ENCODE measurements at places on chromosomes 13 and 19.

DNA sequence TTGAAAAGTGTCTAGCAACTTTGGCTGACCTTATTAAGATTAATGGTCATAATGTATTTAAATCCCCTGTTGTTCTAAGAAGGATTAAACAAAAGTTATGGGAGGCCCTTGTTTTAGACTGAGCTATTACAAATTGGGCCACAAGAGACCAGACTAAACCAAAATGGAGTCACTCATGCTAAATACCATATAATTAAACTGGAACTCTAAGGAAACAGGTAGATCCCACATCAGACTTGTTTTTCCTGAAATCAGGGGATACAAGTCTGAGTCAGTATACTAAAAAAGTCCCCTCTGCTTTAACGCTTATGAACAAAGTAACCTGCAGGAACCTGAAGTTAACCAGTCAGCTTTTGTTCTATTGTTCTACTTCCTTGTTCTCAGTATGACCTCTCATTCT is 305.9 kb upstream of the SGCG start:
- DNase-seq: no peak

DNA sequence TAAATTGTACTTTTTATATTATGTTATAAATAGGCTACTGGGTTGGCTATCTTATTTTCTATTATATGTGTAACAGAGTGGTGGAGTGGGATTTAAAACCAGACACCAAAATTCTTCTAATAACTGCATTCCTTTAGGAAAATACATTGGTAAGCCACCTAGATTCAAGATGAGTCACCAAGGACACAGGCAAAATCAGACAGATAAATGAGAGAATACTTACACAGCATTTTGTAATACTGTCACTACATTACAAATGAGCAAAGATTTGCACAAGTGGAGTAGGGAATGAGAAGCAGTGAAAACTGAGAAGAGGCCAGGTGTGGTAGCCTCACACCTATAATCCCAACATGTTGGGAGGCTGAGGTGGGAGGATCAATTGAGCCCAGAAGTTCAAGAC is 6.2 kb upstream of the SPART start:
- no peak for DNase-seq

- DNase-seq: no peak
These were observed 7.3 kb upstream of the CCNE1 start for GRCh38 chr19:29804493-29804892.

DNA sequence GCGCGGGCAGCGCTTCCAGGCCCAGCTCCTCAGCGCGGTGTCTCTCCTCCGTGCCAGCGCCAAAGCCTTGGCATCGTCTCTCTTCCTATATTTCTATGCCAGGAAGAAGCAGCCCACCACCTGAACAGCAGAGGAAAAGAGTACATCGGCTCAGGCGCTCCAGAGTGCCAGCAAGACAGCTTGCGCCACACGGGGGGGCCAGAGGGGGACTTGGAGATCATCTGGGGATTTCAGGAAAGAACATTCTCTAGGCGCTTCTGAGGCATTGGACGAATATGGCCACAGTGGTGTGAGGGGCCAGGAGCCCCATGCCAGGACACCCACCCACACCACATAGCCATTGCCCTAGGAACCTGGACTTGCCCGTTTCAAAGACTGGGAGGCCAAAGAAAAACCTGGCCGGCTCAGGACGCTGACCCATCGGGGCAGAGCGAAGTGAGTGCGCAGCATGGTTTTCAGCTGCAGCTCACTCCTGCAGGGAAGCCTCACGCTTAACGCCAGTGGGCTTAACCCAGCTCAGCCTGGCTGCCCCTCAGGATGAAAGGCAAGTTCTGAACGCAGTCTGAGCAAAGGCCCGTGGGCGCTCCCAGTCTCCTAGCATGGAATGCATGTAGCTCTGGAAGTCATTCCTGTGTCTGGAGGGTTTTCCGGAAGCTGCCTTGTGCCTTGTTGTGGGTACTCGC is 62.1 kb downstream of the GGACT start:
- no peak for DNase-seq

DNA sequence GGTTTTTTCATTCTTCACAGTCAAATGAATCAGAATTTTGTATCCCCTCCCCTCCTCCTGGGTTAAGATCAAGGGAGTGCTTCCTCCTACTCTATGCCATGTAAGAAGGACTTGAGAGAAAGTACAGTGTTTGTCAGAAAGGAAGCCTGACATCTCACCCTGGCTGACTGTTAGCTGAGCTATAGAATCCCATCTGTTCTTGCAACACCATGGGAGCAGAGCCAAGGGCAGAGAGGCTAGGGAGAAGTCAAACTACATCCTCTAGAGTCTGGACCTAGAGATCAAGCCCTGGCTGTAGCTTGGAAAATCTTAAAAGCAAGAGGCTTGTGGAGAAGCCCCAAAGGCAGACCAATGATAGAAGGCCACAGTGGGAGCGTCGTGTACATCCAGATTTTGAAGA is 145.9 kb downstream of the OLFM4 start:
- DNase-seq: no peak

- DNase-seq: no peak
These were observed 179.9 kb downstream of the KDM4B start for GRCh38 chr19:5148794-5149190.

DNA sequence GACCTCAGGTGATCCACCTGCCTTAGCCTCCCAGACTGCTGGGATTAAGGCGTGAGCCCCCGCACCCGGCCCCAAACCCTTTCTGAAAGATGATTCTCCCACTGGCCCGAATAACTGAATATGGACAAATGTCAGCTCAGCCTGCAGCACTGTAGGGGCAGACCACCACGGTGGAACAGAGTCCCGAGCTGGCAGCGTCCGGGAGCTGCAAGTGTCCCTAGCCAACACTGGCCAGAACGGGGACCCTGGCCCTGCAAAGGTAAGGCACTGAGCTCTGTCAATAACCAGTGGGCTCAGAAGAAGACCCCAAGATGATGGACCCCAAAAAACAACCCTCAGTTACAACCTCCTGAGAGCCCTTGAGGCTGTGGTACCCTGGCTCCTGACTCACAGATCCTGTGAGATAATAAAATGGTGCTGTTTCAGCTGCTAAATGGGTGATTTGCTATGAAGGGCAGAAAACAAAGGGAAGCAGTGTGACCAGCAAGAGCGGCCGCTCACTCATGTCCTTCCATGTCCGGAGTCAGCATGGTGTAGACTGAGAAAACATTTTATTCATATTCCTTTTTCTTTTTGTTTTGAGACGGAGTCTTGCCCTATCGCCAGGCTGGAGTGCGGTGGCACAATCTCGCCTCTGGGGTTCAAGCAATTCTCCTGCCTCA is 1.6 kb downstream of the LSM7 start:
- DNase-seq: no peak

DNA sequence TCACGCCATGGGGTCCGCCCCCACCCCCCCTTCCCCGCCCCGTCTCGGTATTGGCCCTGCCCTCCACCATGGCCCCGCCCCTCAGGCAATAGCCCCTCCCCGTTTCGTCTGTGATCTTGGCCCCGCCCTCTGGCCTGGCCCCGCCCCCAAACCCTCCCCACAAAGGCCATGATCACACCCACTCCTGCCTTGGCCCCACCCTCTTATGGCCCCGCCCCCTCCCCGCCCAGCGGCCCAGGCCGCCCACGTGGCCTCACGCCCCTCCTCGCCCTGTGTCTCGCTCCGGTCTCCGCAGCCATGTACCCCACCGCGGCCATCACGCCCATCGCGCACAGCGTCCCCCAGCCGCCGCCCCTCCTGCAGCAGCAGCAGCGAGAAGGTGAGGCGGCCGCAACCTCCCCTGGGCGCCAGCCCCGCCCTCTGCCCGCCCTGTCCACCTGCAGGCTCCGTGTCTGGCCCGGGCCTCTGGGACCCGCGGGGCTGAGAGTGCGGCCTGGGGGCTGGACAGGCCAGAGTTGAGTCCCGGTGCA is 61.3 kb downstream of the CELF5 start:
- DNase-seq: peak; percentile 64

DNA sequence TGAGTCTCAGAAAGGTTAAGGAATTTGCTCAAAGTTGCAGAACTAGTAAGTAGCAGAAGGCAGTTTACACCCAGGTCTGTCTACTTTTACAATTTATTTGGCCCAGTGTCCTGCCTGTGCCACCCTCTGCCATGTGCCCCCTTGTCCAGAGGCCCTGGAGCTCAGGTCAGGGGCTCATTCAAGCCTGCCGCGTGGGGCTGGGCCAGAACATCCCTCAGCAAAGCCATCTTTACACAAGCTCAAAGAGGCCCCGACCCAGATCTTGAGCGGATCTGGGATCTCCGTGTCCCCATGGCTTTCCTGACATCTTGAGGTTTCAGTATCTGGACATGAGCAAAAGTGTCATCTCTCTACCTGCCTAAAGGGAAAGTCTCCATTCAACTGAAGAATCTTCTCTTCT is 76.4 kb upstream of the VSTM2B start:
- no peak for DNase-seq

- DNase-seq: no peak
These were observed 40.6 kb upstream of the DGKH start for GRCh38 chr13:42007844-42008243.
